H1 (cell line): ENCODE measurements at places on chromosomes 11 and 22.

GRCh38 chr22:17429516-17429915 lies 60.3 kb downstream of the CECR2 start:
- no peak for DNase-seq

- no peak for DNase-seq
These were observed 8.0 kb downstream of the PATE2 start for GRCh38 chr11:125770583-125770982.

GRCh38 chr11:119885067-119885466 lies 156.1 kb upstream of the NECTIN1 start:
- no peak for DNase-seq

- no peak for DNase-seq
These were observed 87.8 kb upstream of the CRYBB3 start for GRCh38 chr22:25111579-25112517.

GRCh38 chr11:62889126-62889483 lies 8.4 kb downstream of the SLC3A2 start:
- DNase-seq = no peak
